Spinal cord (tissue), 10 donors: ENCODE measurements at places on chromosomes 6 and 20. TPM values are rescaled to one million over a fixed set of nuclear protein-coding genes. Genes with fewer than 3 reads are reported as not detected.

DNA sequence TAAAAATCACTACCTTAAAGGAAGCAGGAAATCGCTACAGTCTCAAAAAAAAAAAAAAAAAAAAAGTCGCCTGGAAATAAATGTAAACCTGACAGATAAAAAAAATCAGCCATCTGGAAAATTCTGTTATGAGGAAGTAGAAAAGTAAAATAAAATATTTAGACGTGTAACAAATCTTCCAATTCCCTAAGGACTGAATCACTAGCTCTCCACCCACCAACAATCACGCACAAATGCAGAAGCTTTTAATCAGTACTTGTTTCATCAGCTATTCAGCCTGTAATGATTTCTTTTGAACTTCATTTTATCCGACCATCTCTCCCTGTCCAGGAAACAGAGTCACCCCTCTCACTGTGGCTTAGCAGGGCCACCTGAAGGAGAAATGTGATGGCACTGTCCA is 59.0 kb downstream of the SLC23A2 start:
- no peak overlapping the region for H3K27ac ChIP-seq
- H3K4me3 ChIP-seq: no peak overlapping the region
- H3K27me3 ChIP-seq: no peaks in the 10 kb centered on the region
- H3K36me3 ChIP-seq: peaks cover 3% of the 10 kb centered on the region
- DNase-seq: no peak
- peaks cover 3% of the 10 kb centered on the region for H3K4me1 ChIP-seq

- no peak overlapping the region for H3K4me3 ChIP-seq
- H3K27ac ChIP-seq: no peak overlapping the region
- no peaks in the 10 kb centered on the region for H3K36me3 ChIP-seq
- H3K27me3 ChIP-seq: no peaks in the 10 kb centered on the region
- H3K4me1 ChIP-seq: peaks cover 27% of the 10 kb centered on the region
- DNase-seq: no peak
Observed at GRCh38 chr20:57698116-57698866, 11.5 kb downstream of the PMEPA1 start.

GDAP1L1 gene
- 26.0 TPM for total RNA-seq

NRM gene
- total RNA-seq: 1.9 TPM

VWA7 gene
- total RNA-seq: 1.8 TPM
